NCI-H1694 (cell line): ENCODE measurements at places on chromosomes 13 and 19.

- no peak for DNase-seq
These were observed 32.3 kb downstream of the CEBPG start for GRCh38 chr19:33405553-33406461.

DNA sequence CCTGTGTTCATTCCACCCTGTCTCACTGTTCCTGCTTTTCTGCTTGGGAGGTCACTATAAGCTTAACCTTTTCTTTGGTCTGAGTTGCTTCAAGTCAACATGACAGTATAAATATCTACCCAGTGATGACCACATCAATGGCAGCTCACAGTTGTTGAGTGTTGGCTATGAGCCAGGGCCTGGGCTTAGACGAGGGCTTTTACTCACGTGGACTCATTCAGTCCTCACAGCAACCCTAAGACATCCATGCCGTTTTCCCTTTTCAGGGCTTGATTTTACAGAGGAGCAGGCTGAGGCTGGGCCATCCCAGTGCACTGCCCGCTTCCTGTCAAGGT is 10.2 kb upstream of the CCDC97 start:
- DNase-seq = no peak

DNA sequence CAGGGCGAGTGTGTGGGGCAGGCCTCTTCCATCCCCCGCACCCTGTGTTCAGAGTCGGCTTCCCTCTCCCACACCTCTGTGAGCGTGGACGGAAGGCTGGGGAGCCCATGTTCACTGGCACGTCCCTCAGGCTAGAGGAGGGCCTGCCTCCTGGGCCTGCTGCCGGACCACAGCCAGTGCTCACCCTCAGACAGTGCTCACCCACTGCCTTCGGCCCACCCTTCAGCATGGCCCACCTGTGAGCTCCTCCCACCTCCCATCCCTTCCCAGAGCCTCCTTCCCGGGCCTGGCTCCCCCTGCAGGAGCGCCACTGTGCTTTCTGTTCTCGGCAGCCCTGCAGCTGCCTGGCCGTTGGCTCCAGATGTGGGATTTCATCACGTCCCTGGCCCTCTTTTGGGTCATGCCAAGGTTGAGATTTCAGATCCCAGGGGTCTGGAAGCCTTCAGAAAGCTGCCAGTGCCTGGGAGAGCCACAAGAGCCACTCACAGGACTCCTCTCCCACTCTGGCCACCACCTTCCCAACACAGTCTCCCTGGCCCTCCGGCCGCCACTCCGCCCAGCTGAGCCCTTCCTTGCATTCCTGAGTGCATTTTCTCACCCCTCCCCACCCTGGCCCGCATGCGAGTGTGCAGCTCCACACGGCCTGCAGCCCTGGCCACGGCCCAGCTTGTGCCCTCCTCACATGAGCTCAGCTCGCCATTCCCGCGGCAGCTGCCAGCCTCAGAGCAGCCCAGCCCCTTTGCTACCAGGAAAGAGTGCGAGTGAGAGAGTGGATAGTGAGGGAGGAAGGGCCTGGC is 25.3 kb downstream of the CAPN12 start:
- DNase-seq = no peak

GRCh38 chr19:10474962-10475451 is 28.1 kb downstream of the KEAP1 start:
- no peak for DNase-seq

- no peak for DNase-seq
These were observed 83.2 kb downstream of the RUBCNL start for GRCh38 chr13:46303742-46304385.

DNA sequence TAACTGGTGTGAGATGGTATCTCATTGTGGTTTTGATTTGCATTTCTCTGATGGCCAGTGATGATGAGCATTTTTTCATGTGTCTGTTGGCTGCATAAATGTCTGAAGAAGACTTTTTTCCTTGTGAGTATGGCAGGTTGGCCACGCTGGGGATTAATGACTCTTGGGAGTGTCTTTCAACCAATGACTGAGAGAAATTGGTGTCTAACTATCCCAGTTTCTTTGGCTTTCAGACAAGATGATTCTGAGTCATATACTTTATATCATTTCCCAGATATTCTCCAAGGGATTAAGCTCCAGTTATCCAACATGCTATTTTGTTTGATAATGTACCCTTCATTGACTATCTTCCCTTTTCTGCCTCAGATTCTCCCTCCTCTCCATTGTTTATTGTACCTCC is 35.5 kb upstream of the CSNK1A1L start:
- DNase-seq = no peak

GRCh38 chr19:7429638-7430282 is 59.1 kb downstream of the PEX11G start:
- DNase-seq = no peak

GRCh38 chr13:42101821-42102585 is 53.6 kb downstream of the DGKH start:
- DNase-seq = no peak

- DNase-seq = no peak
These were observed 803 bp downstream of the FLT3 start for GRCh38 chr13:28099396-28100149.

DNA sequence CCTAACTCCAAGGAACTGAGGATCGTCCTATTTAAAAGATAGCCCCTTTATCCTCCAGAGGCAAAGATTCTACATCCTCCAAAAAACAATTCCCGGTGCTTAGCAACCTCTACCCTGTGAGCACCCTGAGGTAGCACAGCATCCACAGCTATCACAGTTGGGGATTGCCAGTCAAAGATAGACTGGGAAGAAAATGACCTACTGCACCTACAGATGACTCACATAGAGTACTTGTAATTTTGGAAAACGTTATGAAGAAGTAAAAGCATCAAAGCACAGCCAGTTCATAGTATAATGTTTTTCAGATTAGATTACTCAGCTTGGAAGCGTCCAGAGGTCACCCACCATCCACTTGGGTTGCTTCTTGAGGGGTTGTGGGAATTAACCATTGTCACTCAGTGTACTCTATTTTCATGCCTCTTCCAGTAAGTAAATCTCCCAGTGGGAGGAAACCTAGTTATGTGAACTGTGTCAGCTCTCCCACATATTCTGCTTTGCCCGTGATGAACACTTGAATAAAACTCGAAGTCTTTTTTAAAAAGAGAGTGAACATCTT is 8.9 kb upstream of the FAM124A start:
- DNase-seq = no peak

- no peak for DNase-seq
These were observed 286.8 kb downstream of the SLITRK6 start for GRCh38 chr13:85512421-85512820.

DNA sequence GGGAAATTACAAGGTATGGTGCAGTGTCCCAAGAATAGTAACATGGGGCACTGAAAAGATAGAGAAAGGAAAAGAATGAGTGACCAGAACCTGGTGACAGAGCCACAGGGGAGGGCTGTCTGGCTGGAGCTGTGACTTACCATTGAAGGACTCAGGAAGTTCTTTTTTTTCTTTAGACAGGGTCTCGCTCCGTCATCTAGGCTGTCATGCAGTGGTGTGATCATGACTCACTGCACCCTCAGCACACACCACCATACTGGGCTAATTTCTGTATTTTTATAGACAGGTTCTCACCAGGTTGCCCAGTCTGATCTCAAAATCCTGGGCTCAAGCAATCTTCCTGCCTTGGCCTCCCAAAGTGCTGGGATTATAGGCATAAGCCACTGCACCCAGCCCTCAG is 8.8 kb upstream of the CPB2 start:
- DNase-seq = no peak

GRCh38 chr19:40358773-40359172 is 10.3 kb downstream of the PLD3 start:
- DNase-seq = no peak

DNA sequence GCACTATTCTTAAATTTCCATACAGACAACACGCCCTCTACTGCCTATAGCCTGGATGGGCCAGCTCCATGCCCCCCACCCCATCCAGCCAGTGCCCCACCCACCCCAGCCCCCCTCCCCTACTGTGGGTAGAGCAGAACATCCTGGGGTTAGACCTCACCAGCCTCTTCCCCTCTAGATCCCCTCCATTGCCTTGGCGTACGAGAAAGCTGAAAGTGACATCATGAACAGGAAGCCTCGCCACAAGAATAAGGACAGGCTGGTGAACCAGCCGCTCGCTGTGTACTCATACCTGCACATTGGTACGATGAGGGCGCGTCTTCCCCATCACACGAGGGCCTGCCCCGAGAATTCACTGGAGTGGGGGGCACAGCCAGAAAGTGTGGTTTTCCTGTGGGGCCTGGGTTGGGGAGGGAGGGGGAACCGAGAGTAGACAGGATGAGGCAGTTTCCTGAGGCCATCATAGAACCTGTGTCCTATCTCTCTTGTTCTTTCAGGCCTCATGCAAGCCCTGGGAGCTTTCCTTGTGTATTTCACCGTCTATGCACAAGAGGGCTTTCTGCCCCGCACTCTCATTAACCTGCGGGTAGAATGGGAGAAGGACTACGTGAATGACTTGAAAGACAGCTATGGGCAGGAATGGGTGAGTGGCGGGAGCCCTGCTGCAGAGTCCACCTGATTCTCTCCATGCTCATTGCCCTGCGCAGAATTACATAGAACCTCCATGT is 29.1 kb downstream of the ATP12A start:
- DNase-seq = no peak

- no peak for DNase-seq
These were observed 19.8 kb upstream of the CEACAM4 start for GRCh38 chr19:41646589-41647204.

GRCh38 chr13:99063952-99064351 is 86.1 kb upstream of the DOCK9 start:
- DNase-seq = no peak

DNA sequence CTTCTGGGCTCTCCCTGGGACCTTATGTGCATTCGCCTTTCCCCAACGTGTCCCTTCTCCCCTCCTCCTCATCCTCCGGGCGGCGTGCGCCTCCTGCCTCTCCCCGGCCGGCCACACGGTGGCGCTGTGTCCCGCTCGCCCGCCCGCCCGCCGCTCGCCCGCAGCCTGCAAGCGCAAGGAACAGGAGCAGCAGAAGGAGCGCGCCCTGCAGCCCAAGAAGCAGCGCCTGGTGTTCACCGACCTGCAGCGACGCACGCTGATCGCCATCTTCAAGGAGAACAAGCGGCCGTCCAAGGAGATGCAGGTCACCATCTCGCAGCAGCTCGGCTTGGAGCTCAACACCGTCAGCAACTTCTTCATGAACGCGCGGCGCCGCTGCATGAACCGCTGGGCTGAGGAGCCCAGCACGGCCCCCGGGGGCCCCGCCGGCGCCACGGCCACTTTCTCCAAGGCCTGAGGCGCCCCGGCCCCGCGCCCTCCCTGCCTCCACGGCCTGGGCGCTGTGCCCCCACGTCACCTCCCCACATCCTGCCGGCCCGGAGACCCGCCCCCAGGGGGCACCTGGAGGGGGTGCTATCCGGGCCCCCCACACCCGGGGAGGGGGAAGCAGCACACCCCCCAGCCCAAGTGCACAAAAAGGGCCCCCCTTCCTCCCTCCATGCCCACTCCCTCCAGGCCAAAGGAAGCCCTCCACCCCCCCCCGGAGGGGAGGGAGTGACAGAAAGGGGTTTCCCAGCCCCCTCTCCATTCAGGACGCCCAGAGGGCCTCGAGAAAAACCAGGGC is 21.9 kb downstream of the ONECUT3 start:
- DNase-seq = no peak

DNA sequence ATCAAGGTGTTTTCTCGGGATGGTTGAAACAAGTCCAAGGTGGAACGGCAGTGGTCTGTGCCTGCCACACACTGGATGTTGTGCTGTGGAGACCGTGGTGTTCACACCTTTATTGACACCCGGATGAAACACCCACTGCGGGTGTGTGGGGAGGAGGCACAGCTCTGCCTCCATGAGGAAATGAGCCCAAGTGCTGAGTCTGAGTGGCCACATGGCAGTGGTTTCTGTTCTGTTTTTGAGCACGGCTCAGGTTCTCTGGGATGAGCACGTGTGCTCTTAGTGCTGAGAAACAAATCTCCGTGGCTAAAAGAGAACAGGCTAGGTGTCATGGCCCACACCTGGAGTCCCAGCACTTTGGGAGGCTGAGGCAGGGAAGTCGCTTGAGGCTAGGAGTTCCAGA is 29.5 kb downstream of the UPF1 start:
- DNase-seq = no peak

DNA sequence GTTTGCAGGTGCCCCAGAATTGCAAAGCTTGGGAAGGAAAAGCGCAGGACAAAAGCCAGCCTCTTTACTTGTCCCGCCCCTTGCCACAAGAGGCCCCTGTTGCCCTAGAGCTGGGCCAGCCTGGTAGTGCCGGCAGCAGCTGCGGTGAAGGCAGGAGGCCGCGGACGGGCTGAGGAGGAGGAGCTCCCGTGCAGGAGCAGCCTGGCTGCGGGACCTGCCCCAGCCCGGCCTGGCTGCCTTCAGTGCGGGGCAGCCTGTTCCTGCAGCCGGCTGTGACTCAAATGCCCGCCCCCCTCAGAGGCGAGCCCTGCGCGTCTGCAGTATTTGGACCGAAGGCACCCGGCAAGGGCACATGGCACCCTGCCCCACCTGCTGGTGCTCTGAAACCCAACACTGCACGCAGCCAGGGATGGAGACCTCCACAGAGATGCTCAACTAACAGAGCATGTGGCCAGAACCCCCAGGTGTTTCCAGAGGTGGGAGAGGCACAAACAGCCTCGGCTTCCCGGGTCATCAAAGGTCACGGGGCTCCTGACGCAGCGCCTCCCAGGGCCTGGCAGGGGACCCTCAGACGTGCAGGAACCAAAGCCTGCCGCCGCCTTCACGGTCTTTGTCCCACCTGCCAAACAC is 29.7 kb downstream of the NAXD start:
- peak; percentile 72 for DNase-seq

- DNase-seq = peak; percentile 3
These were observed 39.3 kb downstream of the EFNA2 start for GRCh38 chr19:1324806-1325567.

DNA sequence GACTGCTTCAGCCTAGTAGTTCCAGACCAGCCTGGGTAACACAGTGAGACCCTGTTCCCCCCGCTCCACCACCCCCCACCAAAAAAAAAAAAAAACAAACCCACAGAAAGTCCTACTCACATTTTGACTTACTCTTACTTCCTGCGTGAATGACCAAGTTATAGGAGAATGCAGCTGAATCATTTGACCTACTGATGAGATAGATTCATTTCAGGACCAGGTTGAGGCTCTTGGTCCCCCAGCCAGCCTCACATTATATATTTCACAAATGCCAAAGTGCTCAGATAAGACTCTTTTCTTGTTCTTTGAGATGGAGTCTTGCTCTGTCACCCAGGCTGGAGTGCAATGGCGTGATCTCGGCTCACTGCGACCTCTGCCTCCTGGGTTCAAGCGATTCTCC is 70.2 kb downstream of the KLF5 start:
- no peak for DNase-seq

DNA sequence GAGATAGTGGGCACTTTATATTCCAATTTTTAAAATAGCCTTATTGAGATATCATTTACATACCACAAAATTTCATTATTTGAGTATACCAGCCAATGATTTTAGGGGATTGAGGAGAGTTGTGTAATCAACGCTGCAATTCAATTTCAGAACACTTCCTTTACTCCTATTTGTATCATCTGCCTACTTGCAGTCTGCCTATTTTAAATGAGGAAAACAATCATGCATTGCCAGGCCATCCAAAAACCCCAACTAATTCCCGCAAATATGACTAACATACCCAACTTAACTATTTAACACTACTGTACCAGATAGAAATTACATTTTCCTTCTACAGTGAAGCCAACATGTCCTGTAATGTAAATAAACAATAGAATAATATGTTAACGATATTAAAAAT is 26.7 kb downstream of the CAB39L start:
- DNase-seq = no peak

- DNase-seq = peak; percentile 81
These were observed 12.0 kb upstream of the NUMBL start for GRCh38 chr19:40702337-40703012.

GRCh38 chr13:74443631-74444030 is 309.4 kb upstream of the KLF12 start:
- no peak for DNase-seq

GRCh38 chr19:14091813-14092462 is 1.4 kb upstream of the SAMD1 start:
- DNase-seq = no peak

- no peak for DNase-seq
These were observed 87.1 kb downstream of the TEX29 start for GRCh38 chr13:111407381-111408131.
